Renal pelvis (tissue), 12 donors: ENCODE measurements at places on chromosomes 12 and 14.

- DNase-seq, result no peak
Observed at GRCh38 chr12:79227091-79227490, 362.5 kb downstream of the SYT1 start.

GRCh38 chr14:68910540-68910939 lies 68.6 kb downstream of the ACTN1 start:
- DNase-seq, result no peak

DNA sequence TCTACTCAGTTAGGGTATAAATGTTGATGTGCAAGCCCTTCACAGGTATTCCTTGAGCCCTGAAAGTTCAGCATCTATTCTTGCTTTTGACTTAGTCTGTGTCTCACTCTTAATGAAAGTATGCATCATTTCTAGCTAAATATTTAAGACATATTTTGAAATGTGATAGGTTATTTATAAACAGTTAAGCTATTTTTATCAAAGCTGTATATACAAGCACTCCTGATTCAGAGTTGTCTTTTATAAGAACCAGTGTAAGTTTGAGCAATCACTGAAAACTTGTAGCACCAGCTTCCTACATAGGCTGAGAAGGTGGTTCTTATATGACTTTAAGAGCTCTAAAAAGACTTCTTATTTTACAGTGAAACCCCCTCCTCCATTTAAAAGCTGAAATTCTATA lies 98.6 kb downstream of the MYF5 start:
- DNase-seq, result no peak

DNA sequence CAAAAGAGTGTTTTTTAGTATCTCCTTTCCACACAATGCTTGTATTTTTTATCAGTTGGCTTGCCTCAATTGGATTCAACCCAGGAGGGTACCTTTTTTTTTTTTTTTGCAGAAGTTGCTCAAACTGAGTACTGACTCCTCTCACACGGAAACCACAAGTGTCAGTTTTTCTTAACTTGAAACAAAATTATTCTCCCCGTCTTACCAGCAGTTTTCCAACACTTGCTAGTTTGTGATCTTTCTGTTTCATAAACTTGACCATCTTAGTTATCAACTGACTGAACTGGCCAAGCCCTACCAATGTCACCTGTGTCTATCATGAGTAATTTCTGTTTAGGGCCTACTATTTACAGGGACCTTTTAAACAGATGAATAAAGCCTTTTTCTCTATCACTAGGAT lies 34.1 kb upstream of the ITPR2 start:
- no peak for DNase-seq

GRCh38 chr12:92134638-92135274 lies 10.9 kb downstream of the BTG1 start:
- no peak for DNase-seq

DNA sequence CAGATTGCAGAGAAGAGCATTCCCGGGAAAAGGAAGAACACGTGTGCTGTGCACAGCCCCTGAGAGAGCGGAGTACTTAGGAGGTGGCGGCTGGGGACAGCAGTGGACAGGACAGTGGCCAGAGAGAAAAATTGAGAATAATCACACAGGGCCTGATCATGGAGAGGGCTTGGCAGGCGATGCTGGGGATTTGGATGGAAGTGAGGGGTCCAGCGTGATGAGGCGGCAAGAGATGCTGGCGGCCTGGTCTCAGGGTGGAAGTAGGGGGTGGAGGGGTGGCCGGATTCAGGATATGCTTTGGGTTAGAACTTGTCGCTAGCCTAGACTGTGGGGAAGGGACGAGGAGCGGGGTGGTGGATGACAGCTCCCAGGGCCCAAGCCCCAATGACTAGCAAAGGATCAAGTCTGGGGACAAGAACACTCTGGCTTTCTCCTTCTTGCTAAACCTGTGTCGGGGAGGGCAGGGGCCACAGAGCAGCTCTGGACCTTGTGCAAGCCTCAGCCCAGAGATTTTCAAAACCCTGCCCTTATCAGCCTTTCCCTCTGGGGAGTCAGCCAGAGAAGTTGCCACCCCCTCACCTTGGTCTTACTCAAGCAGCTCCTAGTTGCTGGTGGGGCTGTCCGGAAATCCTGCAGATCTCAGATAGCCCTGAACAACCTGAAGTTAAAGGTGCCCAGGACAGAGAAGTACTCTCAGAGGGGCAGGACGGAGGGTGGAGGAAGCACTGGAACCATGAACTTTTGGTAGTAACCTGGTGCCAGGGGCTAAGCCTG lies 1.3 kb downstream of the HVCN1 start:
- no peak for DNase-seq

GRCh38 chr12:65696227-65696626 lies 128.1 kb upstream of the HMGA2 start:
- no peak for DNase-seq

GRCh38 chr14:55071870-55072640 lies 20.6 kb downstream of the MAPK1IP1L start:
- DNase-seq, result no peak

DNA sequence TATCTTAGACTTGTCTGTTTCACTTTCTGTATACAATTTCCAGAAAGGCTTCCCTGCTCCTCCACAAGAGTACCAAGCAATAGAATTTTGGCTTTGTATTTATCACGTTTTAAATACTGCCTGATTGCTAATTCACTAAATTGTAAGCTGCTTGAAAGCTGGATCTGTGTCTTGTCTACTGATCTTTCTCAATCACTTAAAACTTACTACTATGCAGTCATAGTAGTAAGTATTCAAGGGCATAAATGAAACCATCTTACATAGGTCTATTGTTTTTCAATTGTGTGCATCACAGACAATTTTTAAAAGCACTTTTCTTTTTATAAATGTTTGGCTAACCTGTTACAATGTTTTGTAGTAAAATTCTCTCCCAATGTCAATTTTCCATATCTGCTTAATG lies 1.2 kb upstream of the GLIPR1L2 start:
- no peak for DNase-seq

DNA sequence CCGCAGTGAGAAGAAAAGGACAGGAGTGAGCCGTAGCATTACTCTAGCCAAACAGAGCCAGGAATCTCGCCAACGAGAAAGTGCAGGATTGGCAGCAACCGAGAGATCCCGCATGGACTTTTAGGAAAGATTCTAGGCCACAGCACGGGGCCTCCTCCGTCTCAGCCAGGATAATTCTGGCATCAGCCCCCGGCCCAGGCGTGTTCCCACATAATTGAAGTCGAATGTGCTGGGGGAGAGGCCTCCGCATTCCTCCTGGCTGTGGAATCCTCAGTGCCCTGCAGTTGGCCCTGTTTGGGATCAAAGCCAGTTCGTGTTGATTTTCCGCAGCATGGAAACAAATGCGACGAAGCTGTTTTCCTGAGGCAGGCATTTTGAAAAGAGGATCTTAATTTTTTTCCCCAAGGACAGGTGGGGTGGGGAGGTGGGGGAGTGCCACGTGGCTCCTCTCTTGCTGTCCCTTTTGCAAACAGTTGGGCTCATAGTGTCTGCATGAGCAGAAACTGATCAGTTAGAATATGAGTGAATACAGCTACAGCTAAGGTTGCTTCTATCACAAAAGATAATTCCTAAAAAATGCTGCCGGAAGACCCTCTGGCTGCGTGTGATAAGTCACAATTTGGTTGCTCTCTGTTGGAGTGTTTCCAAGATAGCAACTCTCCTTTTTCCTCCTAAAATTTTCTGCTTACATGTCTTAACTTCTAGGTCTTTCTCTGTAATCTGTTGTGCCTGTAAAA lies 37.3 kb upstream of the ATXN2 start:
- DNase-seq, result peak; percentile 74
